ENCODE measurements at places on chromosomes 11 and 22.

- peak; percentile 67 for DNase-seq
Measured at GRCh38 chr11:57480409-57481137, 20.2 kb downstream of the RTN4RL2 start.

GRCh38 chr11:3995949-3996554, 98.5 kb upstream of the RRM1 start:
- no peak for DNase-seq

DNA sequence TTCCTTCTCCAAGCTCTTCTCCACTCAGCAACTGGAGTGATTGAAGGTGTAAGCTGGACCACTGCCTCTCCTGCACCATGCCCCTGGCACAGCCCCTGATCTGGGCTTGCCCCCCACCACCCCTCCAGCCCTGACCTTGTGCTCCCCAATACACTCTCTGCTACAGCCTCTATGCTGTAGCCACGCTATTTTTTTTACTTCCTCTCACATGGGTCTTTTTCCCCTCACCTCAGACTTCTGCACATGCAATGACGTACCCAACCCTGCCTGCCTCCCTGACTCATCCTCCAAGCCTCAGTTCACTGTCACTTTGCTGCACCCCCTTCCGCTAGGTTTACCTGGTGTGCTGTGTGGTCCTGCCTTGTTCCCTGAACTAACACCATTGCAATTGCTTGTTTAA, 9.0 kb downstream of the CSNK2A3 start:
- no peak for DNase-seq

DNA sequence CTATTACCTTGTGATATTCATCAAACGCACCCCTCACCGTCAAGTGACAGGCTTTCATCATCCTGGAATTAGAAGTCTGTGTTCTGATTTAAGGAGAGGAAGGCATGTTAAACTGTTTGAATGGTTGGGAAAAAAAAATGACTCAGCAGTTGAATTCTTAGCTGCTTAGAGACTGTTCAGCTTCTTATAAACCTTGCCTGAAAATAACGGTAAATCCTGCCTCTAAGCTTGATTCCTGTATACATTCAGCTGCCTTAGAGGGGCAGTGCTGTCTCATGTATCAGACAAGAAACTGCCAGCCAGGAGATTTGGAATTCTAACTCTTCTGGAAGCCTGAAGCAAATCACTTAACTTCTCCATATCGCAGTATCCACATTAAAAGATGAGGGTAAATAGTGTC, 437.4 kb downstream of the JRKL start:
- peak; percentile 72 for DNase-seq

DNA sequence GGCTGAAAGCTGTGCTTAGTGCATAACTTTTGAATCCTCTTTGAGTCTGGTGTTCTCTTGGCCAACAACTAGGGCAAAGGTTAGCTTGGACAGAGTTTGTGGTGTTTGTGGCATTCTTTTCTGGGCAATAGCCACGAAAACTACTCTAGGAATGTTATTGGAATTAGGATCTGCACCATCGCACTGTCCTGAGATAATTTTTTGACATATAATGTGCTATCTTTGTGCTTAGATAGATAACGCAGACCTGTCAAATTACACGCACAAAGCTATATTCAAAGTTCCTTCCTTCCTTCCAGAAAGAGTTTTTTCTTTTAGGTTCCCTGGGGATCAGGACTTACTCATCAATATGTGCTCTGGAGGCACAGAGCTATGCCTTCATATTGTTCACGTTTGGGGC, 166.8 kb upstream of the MTMR2 start:
- peak; percentile 92 for DNase-seq

DNA sequence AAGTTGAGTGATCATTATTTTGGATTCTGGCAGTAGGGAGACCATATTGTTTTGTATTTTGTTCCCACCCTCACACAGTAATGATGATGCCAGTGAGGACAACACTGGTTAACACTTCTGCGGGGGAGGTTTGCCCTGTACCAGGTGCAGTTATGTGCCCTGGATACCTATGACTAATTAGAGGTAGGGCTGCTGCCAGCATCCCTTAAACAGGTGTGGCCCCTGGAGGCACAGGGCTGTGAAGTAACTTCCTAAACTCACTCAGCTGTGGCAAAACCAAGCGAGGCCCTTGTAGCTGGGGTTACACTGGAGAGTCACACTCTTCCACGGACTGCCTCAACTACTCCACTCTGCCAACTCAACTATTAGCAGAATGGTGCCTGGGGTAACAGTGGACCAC, 64.5 kb downstream of the MCM5 start:
- DNase-seq, result no peak

DNA sequence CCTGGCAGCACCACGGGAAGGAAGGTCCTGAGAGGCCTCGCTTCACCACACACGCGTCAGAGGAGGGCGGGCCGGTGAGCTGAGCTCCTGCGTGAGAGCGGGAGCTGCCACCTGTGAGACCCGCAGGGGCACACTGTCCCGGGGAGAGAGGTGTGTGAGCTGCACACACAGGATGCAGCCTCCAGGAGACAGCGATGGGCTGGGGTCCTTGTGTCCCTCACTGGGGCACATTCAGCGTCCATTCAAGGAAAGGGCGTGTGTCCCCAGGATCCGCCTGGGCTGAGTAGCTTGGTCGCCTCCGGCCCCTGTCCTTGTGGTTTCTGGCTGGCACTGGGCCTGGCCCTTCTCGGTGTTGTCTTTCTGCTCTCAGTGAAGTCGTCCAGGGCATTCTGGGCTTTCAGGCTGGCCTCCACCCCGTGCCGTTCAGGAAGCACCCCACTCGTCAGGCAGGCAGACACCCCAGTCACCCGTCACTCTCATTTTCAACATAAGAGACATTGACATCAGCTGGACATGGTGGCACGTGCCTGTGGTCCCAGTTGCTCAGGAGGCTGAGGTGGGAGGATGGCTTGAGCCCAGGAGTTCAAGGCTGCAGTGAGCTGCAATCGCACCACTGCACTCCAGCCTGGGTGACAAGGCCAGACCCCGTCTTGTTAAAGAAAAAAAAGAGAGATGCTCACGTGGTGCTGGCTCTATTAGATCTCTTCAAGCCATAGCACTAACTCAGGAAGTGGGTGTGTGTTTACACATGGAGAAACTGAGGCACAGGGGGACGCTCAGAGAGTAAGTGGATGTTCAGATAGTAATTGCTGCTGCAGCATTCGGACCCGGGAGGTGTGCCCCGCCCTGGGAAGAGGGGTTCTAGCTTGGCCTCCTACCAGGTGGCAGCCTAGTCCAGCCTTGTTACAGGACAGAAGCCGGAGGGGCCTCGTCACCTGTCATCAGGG, 1081.6 kb downstream of the BRD1 start:
- no peak for DNase-seq

GRCh38 chr22:40057652-40058051, 62.9 kb downstream of the FAM83F start:
- no peak for DNase-seq

GRCh38 chr11:38476808-38477575, 1879.0 kb upstream of the RAG2 start:
- DNase-seq, result no peak

- peak; percentile 69 for DNase-seq
Measured at GRCh38 chr11:117824571-117825537, at the start of gene FXYD2. Gene FXYD2, minus strand, starts transcription at chr11:117824744. Its CDS starts 66 bp downstream, at chr11:117824678.

GRCh38 chr11:76654980-76655379, 15.6 kb downstream of the LRRC32 start:
- DNase-seq, result no peak

GRCh38 chr22:35328472-35328885, 28.8 kb downstream of the TOM1 start:
- no peak for DNase-seq

DNA sequence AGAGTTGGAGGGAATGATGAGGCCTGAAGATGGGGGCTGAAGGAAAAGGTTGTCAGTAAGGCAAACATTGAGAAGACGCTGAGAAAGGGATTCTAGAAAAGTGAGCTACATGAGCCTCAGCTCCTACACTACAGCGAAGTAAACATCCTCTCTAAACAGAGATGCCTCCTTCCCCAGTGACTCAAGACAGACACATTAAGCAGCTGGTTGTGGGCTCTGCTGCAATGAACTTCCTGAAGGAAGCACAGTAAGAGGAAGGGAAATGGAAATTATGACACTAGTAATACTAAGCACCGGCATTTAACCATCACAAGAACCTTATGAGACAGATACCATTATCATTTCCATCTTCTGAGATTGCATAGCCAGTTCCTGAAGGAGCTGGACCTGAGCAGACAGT, 190.5 kb downstream of the C11orf87 start:
- DNase-seq, result no peak

DNA sequence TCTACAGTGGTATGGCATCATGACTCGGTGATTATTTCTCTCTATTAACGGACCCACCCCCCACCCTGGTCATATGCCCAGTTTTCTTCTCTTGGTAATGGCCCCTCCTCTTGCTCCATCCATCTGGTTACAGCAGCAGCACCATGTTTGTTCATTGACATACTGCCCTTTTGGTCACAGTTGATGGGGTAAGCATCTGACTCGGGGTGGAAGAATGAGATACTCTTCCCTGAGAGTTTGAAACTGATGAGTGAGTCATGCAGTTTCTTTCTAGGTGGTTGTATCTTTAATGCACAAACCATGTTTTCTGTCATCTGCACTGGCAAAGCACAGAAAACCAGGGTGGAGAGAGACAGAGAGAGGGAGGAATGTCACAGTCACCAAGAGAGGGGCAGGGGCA, 126.0 kb downstream of the SYN3 start:
- no peak for DNase-seq

DNA sequence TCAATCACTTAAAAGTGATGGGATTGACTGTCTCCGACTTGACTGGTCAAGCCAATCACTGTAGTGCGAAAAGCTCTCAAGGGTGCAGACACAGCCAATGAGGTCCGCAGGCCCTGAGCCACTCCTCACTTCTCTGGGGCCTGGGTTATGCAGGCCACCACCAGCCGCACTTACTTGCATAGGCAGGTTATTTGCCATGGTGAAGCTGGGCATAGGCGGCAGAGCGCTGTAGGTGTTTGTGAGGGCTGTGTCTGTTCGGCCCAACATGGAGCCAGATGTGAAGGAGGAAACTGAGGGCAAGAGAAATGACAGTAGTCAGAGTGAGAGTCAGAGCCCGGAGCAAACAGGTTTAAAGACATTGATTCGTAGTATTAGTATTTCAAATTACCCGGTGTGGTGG, 17.9 kb downstream of the PAX6 start:
- DNase-seq, result no peak

- DNase-seq, result no peak
Measured at GRCh38 chr22:23216461-23217170, 36.3 kb downstream of the BCR start.

All from cardiac muscle cell (in vitro differentiated cells and primary cell).